ENCODE measurements at places on chromosomes 2 and 18.

- DNase-seq: no peak
These were observed 5.4 kb downstream of the SS18 start for GRCh38 chr18:26085056-26085455.

GRCh38 chr18:63119647-63120046 lies 199.9 kb downstream of the BCL2 start:
- peak; percentile 31 for DNase-seq

GRCh38 chr18:61690418-61691138 lies 202.2 kb downstream of the RNF152 start:
- DNase-seq: no peak

- peak; percentile 88 for DNase-seq
These were observed 13.2 kb upstream of the SEH1L start for GRCh38 chr18:12934454-12935071.

DNA sequence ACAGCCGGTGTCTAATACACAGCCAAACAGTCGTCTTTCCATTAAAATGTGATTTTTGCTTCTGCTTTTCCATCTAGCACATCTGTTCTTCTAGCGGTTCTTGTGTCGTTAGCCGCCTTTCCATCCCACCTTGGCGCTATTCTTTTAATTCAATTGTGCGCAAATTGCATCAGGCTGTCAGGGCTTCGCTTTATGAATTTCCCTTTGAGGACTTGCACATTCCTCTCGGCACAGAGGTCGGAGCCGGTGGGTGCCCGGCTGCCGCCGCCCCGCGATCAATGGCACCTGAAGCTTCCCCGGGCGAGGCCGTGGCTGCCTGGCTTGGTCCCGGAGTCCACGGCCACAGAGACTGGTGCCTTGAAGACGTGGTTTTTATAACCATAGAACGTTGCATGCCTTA lies 33.9 kb upstream of the TSPYL6 start:
- no peak for DNase-seq

DNA sequence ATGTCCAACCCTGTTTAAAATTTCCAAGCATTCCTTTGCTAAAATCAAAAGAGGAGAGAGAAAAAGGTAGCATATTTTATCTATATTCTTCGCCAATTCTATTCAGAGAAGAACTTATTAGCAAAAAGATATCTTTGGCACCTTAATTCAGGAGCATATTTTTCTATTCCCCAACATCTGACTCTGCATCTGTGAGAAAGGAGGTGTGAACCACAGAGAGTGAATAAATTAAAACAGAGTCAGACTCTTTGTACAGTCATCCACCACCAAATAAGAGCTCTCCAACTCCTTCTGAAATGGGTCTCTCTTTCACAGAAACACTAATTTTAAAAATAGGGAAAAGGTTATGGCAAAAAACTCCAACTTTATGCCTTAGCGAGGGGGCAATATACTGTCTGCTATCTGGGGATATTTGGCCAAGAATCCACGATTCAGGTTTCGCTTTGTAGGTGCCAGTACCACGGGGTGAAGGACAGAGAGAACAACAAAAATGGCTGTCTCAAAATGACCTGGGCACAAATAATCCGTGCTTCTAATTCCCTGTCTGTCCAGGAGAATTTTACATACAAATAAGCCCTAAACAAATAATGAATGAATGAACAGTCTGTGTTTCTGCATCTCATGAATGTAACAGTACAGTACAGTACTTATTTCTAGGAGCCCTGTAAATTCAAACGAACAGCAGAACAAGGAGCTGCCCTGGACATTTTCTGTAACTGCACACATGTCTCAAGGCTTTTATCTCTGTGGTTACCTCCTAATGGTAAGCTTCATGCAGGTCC lies 43.4 kb downstream of the EPB41L3 start:
- no peak for DNase-seq

DNA sequence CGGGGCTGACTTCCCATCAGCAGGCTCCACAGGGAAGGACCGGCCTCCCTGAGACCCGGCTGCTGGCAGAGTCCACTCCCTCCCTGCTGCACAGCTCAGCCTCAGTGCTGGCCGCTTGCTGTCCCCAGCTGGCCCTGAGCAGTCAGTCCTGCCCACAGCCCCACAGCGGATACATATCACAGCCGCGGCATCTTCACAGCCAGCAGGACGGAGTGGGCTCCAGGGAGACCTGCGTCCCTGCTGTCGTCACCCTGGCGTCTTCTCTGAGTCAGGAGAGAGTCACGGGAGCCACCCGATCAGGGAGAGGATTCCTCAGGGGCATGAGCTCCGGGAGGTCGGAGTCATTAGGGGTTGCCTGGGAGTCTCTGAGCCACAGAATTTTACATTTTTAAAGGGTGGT lies 13.1 kb upstream of the SNTG2 start:
- peak; percentile 79 for DNase-seq

- DNase-seq: no peak
These were observed 17.1 kb upstream of the ARHGAP28 start for GRCh38 chr18:6712401-6712800.

DNA sequence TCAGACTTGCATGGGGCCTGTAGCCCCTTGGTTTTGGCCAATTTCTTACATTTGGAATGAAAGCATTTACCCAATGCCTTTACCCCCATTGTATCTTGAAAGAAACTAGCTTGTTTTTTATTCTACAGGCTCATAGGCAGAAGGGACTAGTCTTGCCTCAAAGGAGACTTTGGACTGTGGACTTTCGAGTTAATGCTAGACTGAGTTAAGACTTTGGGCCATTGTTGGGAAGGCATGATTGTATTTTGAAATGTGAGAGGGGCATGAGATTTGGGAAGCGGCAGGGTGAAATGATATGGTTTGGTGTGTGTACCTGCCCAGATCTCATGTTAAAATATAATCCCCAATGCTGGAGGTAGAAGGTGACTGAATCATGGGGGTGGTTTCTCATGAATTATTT lies 13.4 kb upstream of the WDR75 start:
- DNase-seq: no peak

DNA sequence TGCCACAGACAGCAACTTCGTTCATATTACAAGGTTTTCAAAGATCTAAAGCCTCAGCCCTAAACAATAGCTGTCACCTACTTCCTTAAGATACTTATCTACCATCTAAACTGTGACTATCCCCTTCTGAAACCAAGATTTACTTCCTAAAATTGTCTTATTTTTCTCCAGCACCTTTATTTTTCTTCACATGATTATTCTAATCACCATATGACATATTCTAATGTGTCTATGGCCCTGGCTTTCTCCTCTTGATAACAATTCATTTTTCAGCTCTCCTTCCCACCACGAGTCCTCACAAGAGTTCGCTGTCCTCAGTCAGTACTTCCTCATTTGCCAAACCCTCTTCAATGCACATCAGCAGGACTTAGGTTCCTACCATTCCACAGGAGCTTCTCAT lies 53.9 kb downstream of the RTTN start:
- DNase-seq: no peak

GRCh38 chr2:43098539-43098938 lies 127.9 kb downstream of the ZFP36L2 start:
- no peak for DNase-seq

- DNase-seq: peak; percentile 60
These were observed 603.7 kb upstream of the ZEB2 start for GRCh38 chr2:145123606-145124005.

DNA sequence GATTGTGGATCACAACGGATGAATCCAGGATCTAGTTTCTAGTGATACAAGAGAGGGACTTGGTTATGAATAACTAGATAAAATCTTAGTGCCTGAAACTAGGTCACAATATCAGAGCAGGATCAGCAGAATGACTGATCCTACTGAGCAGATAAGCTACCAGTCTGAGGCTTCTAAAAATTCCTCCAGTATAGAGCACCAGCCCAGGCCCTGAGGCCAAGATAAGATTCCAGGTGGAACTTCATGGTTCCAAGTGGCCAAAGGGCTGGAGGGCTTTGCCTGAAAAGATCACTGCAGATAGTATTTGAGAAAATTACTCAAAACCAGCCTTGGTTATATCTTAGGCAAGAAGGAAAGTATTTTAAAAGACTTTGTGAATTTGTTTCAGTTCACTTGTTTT lies 162.4 kb downstream of the GREB1L start:
- no peak for DNase-seq

DNA sequence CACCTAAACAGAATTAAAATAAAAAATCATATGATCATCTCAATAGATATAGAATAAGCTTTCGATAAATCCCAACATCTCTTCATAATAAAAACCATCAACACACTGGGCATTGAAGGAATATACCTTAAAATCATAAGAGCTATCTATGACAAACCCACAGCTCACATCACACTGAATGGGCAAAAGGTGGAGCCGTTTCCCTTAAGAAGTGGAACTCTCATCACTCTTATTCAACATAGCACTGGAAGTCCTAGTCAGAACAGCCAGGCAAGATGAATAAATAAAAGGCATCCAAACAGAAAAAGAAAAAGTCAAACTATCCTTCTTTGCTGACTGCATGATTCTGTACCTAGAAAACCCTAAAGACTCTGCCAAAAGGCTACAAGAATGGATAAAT lies 510.3 kb downstream of the ZNF804A start:
- no peak for DNase-seq

DNA sequence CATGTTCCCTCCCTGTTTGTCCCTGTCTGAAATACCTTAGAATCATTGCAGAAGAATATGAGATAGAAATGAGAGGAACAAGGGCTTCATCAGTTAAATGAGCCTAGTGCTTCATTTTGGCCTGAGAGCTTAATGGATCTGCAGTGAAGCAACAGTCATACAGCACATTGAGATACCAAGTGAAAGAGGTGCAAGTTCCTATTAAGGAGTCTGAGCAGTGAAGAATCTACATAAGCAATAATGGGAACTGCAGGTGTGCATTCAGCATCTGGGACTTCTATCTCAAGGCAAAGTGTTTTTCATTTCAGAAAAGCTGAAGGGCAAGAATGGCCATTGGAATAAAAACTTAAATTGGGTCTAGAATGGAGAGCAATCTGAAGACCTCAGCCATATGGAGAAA lies 323.2 kb upstream of the SLC39A10 start:
- no peak for DNase-seq

DNA sequence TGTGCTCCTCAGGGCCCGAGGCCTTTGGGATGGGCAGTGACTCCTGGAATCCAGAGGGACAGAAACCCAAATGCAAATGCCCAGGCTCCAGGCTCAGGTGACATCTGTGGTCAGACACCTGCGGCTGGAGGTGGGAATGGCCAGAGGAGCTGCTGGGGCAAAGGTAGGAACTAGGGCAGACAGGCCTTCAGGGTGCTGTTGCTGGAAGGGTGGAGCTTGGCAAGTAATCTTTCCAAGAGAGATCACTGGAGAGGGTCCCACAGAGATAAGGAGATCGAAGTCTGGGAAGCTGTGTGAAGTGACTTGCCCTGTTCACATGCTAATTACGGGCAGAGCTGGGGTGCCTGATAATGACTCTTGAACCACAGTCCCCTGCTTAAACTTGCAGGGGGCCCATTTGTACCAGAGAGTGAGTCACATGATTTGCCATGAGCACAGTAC lies 82.4 kb downstream of the ACAA2 start:
- DNase-seq: no peak

DNA sequence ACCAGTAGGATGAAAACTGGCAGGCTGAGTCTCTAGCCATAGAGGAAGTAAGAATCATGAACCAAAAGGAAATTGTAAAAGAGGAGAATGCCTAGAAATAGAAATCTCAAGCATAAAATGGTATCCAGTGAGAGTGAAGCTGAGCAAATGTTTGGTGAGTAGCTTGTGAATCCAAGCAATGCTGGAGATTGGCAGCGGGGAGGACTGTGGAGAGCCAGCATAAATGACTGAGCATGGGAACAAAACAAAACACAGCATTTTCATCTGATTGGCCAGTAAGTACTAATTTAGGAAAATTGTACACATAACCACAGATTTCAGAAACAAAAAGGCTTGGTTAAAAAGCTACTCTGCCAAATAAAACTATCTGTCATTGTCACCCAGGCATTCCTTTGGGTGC lies 390.0 kb downstream of the STK39 start:
- DNase-seq: no peak

GRCh38 chr2:177783835-177784744 lies 288.5 kb downstream of the PDE11A start:
- DNase-seq: peak; percentile 85

DNA sequence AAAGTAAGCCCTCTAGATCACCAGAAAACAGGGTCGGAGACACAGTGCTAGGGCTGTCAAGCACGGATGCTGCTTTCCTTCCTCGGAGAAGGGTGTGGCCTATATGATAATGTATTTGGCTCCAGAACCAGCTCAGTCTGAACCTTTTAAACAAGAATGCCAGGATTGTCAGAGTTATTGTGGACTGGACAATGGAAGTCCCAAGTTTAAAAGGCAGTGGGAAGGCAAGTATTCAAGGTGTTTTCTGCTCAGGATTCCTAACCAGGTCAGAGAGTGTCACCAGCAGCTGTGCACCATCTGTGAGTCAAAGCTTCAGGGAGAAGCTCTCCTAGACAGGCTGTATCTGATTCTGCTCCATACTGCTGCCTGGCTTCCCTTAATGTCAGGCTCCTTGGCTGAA lies 94.8 kb downstream of the SPOPL start:
- no peak for DNase-seq

GRCh38 chr2:197891897-197892442 lies 87.6 kb downstream of the PLCL1 start:
- DNase-seq: no peak

DNA sequence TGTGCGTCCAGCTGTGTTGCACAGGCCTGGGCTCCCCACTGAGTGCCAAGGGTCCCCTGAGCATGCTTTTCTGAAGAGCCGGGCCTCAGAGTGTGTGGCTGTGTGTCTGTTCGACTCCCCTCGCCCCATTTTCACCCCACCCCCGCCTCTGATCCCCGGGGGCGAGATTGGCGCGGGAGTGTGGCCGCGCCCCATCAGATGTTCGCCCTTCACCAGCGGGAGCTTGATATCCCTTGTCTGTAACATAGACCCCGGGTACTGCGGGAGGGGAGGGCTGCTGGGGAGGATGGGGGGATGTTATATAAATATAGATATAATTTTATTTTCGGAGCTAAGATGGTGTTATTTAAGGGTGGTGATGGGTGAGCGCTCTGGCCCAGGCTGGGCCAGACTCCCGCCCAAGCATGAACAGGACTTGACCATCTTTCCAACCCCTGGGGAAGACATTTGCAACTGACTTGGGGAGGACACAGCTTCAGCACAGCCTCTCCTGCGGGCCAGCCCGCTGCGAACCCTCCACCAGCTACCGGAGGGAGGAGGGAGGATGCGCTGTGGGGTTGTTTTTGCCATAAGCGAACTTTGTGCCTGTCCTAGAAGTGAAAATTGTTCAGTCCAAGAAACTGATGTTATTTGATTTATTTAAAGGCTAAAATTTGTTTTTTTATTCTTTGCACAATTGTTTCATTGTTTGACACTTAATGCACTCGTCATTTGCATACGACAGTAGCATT lies 1.5 kb downstream of the RHOB start:
- DNase-seq: peak; percentile 43

GRCh38 chr2:157538064-157538463 lies 90.6 kb downstream of the ACVR1C start:
- DNase-seq: no peak

GRCh38 chr18:73954268-73954667 lies 193.4 kb downstream of the FBXO15 start:
- DNase-seq: no peak

DNA sequence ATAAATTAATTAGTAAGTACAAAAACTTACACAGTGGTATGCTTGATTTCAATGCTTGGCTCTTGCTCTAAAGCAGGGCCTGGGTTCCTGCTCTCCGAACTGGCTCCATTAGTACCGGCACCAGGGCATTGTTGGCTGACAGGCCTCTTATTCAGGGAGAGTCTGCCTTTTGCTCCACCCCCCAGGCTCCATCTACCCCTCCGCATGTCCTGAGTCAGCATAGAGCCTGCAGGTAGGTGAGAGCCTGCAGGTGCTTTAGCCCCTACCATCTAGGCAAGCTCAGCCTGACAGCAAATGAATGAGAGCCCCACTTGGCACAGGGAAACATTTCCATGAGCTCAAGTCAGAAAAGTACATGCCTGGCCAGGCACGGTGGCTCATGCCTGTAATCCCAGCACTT lies 35.1 kb upstream of the EFHD1 start:
- DNase-seq: no peak

GRCh38 chr2:151808258-151809072 lies 19.8 kb downstream of the ARL5A start:
- peak; percentile 47 for DNase-seq

Data from EH (cell line).